ENCODE measurements at places on chromosomes 12 and 14. TPM values are rescaled to one million over a fixed set of nuclear protein-coding genes. Genes with fewer than 3 reads are reported as not detected.

The TAS2R7 gene
- not detected for total RNA-seq

The KRT82 gene
- not detected for total RNA-seq

The SERPINA3 gene
- 33.9 TPM for total RNA-seq

The KCNA5 gene
- 0.34 TPM for total RNA-seq

The FGF6 gene
- not detected for total RNA-seq

The KRR1 gene
- 31.2 TPM for total RNA-seq

The WIF1 gene
- total RNA-seq: not detected

DNA sequence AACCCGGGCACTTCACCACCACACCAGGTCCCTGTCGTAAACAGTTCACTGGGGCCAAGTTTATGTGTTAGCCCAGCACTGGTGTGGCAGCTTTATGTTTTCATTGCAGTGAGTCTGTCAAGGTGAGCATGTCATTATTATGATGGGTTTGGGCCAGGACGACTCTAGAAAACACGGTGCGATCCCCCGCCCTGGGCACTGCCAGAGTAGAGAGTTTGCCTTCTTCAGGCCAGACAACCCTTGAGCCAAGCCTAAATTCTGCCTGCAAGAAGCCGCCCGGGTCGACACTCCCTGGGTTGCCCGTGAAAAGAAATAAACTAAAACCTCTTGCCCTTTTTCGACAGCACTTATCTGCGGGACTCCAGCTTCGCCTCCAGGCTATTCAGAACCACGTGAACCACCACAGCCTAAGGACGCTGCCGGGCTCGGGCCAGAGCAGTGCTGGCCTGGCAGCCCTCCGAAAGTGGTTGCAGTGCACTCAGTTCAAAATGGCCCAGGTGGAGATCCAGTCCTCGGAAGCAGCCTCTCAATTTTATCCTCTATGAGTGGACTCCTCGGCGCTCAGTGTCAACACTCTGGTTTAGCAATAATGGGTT, 81.8 kb downstream of the PRIMA1 start:
- DNase-seq: no peak

- no peak for DNase-seq
Observed at GRCh38 chr14:95025941-95026340, 131.4 kb downstream of the DICER1 start.

DNA sequence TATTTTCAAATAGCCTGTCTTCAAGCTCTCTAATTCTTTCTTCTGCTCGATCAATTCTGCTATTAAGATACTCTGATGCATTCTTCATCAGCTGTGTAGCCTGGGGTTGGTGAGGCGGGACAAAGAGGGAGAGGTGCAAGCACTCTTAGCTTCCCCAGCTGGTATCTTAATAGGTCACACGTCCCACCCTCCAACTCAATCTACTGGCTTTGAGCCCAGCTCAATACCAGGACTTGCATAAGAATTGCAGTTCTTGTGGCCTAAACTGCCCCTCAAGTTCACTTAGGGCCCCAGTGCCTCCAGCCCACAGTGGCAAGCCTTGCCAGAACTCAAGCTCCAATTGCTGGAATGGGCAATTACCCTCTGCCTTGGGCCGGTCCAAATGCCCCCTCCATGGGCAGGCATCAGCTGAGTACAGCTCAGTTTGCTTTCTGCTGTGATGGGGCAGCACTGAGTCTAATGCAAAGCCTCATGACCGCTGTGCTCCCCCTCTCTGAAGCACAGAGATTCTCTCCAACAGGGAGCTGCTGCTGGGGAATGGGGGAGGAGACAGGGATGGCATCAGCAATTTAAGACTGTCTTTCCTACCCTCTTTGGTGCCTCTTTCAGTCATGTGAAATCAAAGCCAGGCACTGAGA, 5.6 kb upstream of the SPATA7 start:
- DNase-seq: no peak

- DNase-seq: no peak
Observed at GRCh38 chr12:116122628-116123027, 154.9 kb downstream of the MED13L start.

DNA sequence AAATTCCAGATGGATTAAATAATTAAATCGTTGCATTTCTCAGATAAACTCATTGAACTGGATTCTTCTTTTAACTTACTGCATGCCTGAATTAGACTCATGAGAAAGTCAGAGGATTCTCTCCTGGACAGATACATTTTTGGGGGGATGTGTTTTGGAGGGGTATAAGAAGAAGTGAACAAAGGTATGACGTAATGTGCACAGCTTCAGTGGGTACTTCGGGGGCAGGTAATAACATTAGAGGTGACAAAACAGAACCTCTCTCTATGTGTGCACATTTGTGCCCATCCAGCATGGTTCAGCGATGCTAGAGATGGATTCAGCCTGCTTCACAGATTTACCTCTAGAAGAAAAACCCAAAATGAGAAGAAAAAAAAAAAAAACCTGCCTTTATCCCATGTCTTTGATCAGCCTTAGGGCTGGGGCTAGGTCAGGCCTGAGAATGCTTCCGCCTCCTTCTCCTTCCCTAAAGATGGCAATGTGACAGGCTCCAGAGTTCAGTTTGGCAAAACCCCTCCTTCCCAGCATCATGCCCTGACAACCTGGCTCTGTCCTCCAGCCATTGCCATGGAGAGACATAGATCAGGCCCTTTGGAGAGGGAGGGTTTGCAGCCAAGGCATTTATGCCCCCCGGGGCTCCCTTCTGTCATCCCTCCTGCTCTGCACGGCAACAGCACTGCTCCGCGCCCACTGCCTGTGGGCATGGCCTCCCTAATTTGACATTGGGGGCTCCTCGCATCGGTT, 166.7 kb downstream of the KCNA5 start:
- no peak for DNase-seq

GRCh38 chr14:54669721-54670561, 103.0 kb downstream of the SAMD4A start:
- no peak for DNase-seq

DNA sequence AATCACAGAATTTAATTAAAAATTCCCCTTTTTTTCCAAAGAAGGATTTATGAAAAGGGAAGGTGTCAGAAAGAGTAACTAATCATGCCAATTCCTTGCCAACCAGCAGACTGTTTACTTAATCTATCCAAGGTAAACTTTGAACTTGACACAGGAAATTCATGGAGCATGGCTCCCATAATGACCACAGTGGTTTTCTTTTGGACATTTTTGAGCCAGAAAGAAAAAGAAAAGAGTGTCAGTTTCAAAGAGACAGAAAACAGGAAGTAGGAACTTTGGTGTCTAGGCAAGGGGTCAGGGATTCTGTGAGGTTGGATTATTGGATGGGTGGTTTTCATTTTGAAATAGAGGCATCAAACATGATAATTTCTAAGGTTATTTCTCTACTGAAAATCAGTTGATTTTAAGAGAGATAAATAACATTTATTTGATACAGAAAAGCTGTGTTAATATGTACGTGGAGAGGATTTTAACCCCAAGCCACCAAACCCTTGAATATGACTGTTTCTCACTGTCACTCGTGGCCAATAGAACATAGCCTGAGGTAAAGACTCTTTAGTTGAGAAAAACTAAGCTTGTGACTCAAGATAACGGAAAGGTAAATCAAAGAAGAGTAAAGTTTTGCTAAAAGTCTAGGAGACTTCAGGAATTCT, 196.1 kb downstream of the TTC6 start:
- DNase-seq: no peak

GRCh38 chr12:111353603-111354295, 15.1 kb downstream of the PHETA1 start:
- DNase-seq: no peak

DNA sequence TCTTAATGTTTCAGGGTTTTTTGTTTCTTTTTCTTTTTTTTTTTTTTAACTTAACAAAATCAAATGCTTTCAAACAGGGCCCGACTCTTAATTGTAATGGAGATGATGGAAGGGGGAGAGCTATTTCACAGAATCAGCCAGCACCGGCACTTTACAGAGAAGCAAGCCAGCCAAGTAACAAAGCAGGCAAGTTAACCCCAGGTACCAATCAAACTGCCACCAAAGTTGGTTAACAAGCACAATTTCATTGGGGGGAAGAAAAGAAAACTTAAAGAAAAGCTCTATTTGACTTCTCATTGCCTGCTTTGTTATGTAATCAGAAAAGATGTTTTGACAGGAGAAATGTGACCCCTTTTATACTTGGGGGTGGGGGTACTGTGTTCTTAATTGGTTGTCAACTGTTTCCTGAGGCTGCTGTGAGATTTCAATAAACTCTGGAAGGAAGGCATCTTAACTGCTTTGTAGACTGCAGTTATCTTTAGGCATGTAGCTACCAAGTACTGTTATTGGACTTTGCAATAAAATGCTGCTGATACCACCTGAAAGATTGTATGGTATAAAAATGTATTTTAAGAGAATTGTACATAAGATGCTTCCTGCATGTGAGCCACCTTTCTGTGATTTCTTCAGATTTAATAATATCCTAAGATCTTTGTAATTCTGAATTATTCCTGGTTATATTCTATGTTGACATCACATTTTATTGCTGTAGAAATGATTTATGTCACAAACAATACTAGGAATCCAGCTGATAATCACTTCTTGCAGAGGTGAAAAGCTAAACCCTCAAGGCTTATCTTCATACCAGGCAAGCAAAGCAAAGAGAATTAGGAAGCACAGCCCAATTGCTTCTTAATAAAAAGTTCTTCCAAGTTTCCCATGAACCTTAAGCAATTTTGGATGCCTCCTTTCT, 26.9 kb downstream of the MAPKAPK5 start:
- no peak for DNase-seq

DNA sequence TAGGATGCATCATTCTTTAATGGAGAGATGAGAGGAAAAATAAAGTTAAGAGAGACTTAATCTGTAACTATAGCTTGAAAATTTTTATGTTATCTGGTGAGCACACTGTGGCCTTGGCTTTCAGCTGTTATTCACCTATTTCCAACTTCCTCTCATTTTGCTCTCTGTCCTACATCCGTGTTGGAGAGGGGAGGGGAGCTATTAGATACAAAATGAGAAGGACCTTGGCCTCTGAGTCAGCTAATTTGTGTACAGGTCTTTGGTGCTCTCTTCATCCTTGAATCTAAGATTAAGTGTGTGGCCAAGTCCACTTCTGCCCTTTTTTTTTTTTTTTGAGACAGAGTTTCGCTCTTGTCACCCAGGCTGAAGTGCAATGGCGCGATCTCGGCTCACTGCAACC, 887 bp upstream of the APOBEC1 start:
- no peak for DNase-seq

GRCh38 chr12:112169161-112169872, 44.0 kb downstream of the TRAFD1 start:
- no peak for DNase-seq

DNA sequence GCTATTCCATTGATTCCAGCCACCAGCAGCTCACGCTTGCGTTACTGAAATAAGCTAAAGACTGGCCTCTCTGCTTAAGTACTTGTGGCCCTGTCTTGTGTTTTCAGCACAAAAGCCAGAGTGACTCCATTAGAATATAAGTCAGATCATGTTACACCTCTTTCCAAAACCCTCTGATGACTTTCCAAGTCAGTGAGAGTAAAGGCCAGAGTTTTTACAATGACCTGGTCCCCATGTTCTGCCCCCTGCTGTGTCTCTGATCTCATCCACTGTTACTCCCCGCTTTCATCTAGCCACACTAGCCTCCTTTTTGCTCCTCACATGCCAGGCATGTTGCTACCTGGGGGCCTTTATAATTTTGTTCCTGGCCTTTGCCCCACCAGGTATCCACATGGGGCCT, 6.9 kb upstream of the CKAP4 start:
- no peak for DNase-seq

GRCh38 chr12:10965476-10965875, 21.2 kb downstream of the TAS2R50 start:
- DNase-seq: no peak

DNA sequence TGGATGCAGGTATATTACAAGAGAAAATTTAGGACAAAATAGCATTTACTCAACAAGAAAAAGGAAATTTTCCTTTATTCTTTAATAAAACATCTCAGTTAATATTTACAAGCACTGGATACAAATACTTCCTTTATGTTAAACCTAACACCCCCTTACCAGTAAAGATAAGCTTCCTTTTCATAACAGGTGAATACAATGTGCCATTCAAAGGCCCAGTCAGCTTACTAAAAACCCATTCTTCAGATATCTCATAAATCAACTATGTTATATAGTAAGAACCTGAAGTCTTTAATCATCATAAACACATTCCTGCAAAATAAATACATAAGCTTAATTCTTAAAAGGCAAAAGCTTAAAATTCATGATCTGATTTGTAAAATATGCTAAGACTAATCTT, 52.6 kb downstream of the LRP6 start:
- no peak for DNase-seq

DNA sequence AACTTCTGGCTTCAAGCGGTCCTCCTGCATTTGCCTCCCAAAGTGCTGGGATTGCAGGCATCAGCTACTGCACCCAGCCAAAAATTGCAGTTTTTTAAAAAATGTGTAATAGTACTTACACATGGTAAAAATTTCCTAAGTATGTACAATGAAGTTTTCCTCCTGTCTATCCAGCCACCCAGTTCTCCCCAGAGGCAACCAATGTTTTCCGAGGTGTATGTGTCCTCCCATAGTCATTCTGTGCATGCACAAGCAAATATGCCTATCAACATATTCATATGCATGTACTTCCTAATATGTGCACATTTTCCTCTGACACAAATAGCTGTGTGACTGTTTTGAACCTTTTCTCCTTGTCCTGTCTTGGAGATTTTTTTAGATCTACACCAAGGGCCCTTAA, 195.0 kb downstream of the SLC5A8 start:
- DNase-seq: no peak

- no peak for DNase-seq
Observed at GRCh38 chr14:28242895-28243294, 523.7 kb upstream of the FOXG1 start.

DNA sequence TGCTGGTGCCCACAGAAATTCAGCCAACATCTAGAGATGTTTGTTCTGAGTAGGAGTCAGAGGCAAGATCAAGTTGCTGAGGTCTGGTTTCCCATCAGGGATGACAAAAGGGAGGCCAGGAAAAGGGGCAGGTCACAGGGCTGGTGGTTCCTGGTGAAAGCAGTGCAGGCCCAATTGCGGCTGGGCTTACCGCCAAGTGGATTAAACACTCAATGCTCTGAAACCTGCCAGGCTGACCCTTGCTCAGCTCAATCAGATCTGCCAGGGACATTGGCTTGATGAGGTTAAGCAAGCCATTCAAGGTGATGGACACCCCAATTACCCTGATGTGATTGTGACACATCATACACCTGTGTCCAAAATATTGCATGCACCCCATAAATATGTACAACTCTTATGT, 5.5 kb upstream of the OAS1 start:
- DNase-seq: no peak

- no peak for DNase-seq
Observed at GRCh38 chr12:27505109-27505508, 18.9 kb upstream of the PPFIBP1 start.

DNA sequence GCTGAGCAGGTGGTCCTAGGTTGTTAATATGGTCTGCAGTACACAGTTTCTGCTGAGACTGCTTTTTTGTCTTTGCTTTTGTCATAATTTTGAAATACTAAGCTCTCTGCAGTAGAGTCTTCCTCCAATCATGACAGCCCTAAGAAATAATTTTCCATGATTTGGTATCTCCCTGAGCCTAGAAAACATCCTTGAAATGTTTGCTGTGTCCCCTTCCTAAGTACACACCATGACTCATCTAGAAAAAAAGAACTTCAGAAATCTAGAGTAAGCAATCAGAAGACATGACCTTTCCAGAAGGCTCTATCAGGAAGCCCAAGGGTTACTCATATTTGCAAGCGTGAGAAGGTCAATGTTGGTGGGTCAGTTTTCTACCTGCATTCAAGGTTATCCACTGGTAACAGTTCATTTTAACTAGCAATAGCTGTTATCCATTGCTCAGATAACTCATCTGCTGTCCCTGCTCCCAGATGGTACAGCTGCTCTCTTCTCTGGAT, 16.4 kb downstream of the DAD1 start:
- DNase-seq: no peak

GRCh38 chr12:90489141-90489540, 465.8 kb downstream of the CCER1 start:
- DNase-seq: no peak

Data from kidney epithelial cell (primary cell).